ENCODE measurements at places on chromosomes 1 and 21. TPM values are rescaled to one million over a fixed set of nuclear protein-coding genes. Genes with fewer than 3 reads are reported as not detected.

- H3K4me1 ChIP-seq, result no peaks in the 10 kb centered on the region
- H3K27ac ChIP-seq, result no peak overlapping the region
- no peak for DNase-seq
- H3K27me3 ChIP-seq, result no peaks in the 10 kb centered on the region
Observed at GRCh38 chr1:119673171-119673940, 25.3 kb upstream of the ZNF697 start.

DNA sequence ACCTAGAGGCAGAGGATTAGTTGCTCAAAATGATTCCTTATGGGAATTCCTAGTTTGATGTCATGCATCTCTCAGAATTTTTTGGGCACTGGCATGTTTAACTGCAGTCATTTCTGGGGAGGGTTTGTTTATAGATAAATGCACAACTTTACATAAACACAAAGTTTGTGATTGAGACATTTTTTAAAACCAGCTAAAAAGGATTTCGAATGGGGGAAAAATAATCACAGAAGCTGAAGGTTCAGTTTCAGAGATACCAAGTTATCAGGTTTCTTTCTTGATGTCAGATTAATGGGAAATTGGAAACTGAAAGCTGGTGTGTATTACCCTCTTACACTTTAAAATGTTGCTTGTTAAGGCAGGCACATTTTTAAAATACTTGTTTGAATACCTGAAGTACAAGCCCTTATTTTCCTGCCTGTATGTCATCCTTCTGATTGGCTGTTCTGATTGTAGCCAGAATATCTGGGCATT is 72.1 kb downstream of the DISP1 start:
- DNase-seq, result no peak
- H3K4me3 ChIP-seq, result no peak overlapping the region
- no peaks in the 10 kb centered on the region for H3K27me3 ChIP-seq
- no peaks in the 10 kb centered on the region for H3K4me1 ChIP-seq

GRCh38 chr1:6528492-6528891 is 25.8 kb downstream of the NOL9 start:
- no peak overlapping the region for H3K27ac ChIP-seq
- H3K27me3 ChIP-seq, result no peaks in the 10 kb centered on the region
- no peaks in the 10 kb centered on the region for H3K4me1 ChIP-seq

- no peaks in the 10 kb centered on the region for H3K4me1 ChIP-seq
- no peaks in the 10 kb centered on the region for H3K27me3 ChIP-seq
- H3K27ac ChIP-seq, result no peak overlapping the region
- H3K36me3 ChIP-seq, result peaks cover 8% of the 10 kb centered on the region
- H3K4me3 ChIP-seq, result no peak overlapping the region
Observed at GRCh38 chr1:233238884-233239431, 56.6 kb downstream of the PCNX2 start.

DNA sequence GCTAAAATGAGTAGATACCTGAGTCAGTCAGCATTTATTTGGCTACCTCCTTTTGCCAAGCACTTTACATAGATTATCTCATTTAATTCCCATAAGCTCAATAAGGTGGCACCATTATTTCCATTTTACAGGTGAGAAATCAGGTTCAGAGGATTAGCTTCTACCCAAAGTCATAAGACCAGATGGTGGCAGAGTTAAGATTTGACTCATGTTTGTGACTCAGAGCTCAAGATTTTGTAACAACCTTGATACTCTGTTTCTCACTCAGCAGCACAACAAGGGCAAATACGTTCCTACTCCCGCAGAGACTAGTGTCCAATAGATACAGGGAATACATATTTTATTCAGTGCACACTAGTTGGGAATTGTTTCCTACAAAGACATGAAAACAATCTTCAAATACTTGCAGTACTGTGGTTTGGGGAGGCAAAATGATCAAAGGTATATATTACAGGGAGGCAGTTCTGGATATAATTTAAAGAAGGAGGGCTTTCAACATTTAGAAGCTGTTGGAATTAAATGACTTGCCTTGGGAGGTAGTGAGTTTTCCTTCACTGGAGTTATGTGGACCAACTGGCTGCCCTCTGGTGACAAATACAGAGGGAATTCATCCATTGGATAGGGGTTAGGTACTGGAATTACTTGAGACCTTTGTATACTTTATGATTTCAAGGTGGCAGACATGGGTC is 3.6 kb downstream of the LEPR start:
- no peak overlapping the region for H3K27ac ChIP-seq
- H3K36me3 ChIP-seq, result peaks cover 28% of the 10 kb centered on the region
- no peak for DNase-seq
- H3K27me3 ChIP-seq, result no peaks in the 10 kb centered on the region
- no peak overlapping the region for H3K4me3 ChIP-seq

- no peaks in the 10 kb centered on the region for H3K27me3 ChIP-seq
- no peak overlapping the region for H3K27ac ChIP-seq
- H3K4me3 ChIP-seq, result peak overlapping the region; percentile 57
- H3K36me3 ChIP-seq, result no peaks in the 10 kb centered on the region
- peaks cover 8% of the 10 kb centered on the region for H3K4me1 ChIP-seq
Observed at GRCh38 chr1:24186711-24186992, 437 bp downstream of the IFNLR1 start.

GRCh38 chr1:229792012-229792975 is 166.2 kb downstream of the URB2 start:
- H3K27ac ChIP-seq, result no peak overlapping the region
- H3K4me3 ChIP-seq, result no peak overlapping the region
- no peaks in the 10 kb centered on the region for H3K4me1 ChIP-seq
- no peaks in the 10 kb centered on the region for H3K36me3 ChIP-seq

DNA sequence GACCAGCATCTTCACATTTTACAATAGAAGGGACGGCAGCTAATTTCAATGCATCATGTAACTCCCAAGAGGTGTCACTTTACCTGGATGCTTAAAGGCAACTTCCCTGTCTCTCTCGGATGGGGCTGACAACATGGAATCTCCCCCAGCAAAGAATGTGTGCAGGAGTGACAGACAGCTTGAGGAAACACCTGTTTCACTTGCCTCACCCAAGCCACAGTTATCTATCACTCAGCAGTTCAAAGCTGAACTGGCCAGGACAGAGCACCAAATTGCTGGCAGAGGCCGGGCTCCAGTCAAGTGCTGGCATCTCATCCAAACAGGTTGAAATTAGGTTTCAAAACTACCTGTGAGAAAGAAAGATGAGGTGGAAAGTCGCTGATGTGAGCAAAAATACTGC is 538.0 kb upstream of the PLXNA2 start:
- no peaks in the 10 kb centered on the region for H3K4me1 ChIP-seq
- H3K36me3 ChIP-seq, result no peaks in the 10 kb centered on the region
- H3K27ac ChIP-seq, result no peak overlapping the region
- no peak for DNase-seq

DNA sequence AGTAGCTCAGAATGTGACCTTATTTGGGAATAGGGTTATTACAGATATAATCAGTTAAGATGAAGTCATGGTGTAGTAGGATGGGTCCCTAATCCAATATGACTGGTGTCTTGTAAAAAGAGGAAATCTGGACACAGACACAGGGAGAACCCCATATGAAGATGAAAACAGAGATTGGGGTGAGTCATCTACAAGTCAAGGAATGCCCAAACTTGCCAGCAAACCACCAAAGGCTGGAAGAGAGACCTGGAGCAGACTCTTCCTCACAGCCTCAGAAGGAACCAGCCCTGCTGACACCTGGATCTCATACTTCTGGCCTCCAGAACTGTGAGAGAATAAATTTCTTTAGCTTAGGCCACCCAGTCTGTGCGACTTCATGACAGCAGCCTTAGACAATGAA is 29.9 kb downstream of the KRTAP19-8 start:
- H3K36me3 ChIP-seq, result no peaks in the 10 kb centered on the region
- no peak overlapping the region for H3K4me3 ChIP-seq
- no peak overlapping the region for H3K27ac ChIP-seq

DNA sequence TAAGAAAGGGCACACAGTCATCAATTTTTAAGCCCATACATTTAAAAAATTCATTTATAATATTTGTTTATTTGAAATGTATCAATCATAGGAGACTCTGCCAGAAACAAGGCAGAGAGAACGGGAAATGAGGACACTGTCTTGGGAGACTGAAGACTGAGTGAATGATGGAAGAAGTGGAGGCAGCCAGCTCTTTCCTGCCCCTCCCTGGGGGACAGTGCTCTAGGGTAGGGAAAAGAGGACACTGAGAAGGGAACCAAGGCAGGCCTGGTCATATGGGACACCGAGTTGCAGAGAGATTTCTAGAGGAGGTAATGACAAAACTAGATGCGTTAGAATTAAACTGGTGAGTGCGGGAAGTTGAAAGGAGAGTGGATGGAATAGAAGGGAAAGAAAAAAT is 31.6 kb downstream of the EEIG2 start:
- DNase-seq, result no peak
- H3K27me3 ChIP-seq, result no peaks in the 10 kb centered on the region
- H3K36me3 ChIP-seq, result no peaks in the 10 kb centered on the region
- no peak overlapping the region for H3K4me3 ChIP-seq

DNA sequence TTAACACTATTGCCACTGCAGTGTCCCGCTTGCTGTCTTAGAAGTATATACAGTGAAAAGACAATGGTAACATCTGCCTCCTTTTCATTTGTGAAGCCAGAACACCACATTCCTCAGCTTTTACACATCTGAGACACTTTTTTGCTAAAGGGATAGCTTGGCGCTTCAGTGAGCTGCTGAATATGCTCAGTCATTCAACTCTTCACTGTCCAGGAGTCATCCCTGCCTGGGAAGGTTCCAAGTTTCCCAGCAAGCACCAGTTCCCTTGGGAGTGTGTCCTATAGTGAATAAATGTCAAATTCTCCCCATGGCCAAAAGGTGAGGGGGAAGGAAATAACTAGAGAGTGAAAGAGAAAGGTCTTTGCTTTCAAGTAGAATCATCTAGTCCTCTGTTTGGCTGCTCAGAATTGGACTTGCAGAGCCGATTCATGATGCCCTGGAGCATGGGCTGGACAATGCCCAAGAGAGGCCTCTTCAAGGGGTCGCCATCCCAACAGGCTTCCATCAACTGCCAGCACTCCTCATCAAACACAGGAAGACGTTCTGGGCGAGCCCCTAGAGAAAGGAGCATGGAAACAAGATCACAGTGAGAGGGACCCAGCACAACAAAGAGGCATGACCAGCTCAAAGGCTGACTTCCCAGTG is 25.5 kb upstream of the RBBP5 start:
- no peaks in the 10 kb centered on the region for H3K27me3 ChIP-seq
- H3K36me3 ChIP-seq, result peaks cover 14% of the 10 kb centered on the region
- peaks cover 4% of the 10 kb centered on the region for H3K4me1 ChIP-seq
- H3K27ac ChIP-seq, result no peak overlapping the region
- DNase-seq, result no peak

- DNase-seq, result no peak
- H3K27ac ChIP-seq, result no peak overlapping the region
- no peak overlapping the region for H3K4me3 ChIP-seq
- H3K36me3 ChIP-seq, result no peaks in the 10 kb centered on the region
- no peaks in the 10 kb centered on the region for H3K27me3 ChIP-seq
Observed at GRCh38 chr21:29887313-29888009, 52.3 kb downstream of the GRIK1 start.

- DNase-seq, result no peak
- H3K4me1 ChIP-seq, result no peaks in the 10 kb centered on the region
- H3K27me3 ChIP-seq, result no peaks in the 10 kb centered on the region
- no peak overlapping the region for H3K4me3 ChIP-seq
- no peak overlapping the region for H3K27ac ChIP-seq
- H3K36me3 ChIP-seq, result no peaks in the 10 kb centered on the region
Observed at GRCh38 chr1:159843459-159843858, 16.8 kb downstream of the SLAMF8 start.

DNA sequence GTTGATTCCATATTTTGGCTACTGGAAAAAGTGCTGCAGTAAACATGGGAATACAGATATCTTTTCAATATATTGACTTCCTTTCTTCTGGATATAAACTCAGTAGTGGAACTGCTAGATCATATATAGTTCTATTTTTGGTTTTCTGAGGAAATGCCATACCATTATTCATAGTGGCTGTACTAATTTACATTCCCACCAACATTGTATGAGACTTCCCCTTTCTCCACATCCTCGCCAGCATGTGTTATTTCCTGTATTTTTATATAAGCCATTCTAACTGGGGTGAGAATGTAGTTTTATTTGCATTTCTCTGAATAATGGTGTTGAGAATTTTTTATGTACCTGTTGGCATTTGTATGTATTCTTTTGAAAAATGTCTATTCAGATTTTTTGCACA is 385.2 kb downstream of the NUF2 start:
- DNase-seq, result no peak
- no peaks in the 10 kb centered on the region for H3K4me1 ChIP-seq
- no peaks in the 10 kb centered on the region for H3K27me3 ChIP-seq
- no peak overlapping the region for H3K27ac ChIP-seq

- H3K36me3 ChIP-seq, result no peaks in the 10 kb centered on the region
- no peak overlapping the region for H3K4me3 ChIP-seq
- DNase-seq, result no peak
- no peak overlapping the region for H3K27ac ChIP-seq
Observed at GRCh38 chr1:167650269-167651160, 20.5 kb downstream of the RCSD1 start.

DNA sequence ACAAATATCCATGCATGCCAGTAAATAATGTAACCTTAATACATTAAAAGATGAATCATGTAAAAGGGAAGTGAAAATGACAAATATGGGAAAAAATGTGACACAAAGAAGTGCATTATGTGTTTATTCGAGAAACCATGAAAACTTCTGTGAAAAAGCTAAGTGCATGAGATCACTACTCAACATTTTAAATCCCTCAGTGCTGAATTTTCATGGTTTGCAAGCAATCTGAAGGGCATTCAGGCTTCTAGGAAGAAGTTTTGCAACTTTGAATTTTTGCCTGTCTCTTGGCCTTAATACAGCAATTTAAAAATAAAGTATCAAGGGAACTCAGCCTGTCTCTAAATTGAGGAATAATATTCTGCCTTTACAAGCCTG is 78.2 kb downstream of the MAP3K7CL start:
- H3K4me3 ChIP-seq, result no peak overlapping the region
- no peaks in the 10 kb centered on the region for H3K36me3 ChIP-seq
- no peaks in the 10 kb centered on the region for H3K27me3 ChIP-seq
- H3K4me1 ChIP-seq, result no peaks in the 10 kb centered on the region
- no peak for DNase-seq
- peak overlapping the region; percentile 31 for H3K27ac ChIP-seq

DNA sequence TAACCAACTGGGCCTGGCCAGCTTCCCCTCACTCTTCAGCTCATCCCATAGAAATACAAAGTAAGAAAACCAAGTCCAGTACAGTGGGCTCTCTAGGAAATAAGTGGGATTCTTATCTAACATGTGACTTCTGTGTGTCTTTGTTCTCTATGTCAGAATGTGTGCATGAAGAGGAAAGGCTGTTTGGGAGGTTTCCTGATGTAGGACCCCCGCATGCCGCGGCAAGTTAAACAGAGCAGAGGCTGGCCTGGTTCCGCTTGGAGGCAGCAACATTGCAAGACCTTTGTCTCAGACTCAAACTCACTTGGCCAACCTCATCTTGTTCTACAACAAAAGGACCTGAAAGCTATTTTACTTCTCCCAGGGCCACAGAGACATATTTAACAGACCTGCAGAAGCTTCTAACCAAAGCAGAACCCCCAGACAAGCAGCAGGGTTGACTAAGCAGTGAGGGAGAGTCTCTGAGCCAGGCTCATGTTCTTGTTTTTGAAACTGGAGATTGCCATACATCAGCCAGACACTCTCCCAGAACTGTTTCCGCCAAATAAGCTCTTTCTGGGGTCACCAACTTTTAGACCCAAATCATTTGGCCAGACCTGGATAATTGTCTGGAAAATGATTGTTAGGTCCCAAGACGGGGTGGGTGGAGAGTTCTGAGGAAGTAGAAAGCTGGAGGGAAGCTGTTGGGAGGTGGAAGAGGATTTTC is 6.2 kb downstream of the MTARC2 start:
- H3K4me1 ChIP-seq, result peaks cover 16% of the 10 kb centered on the region
- H3K27me3 ChIP-seq, result no peaks in the 10 kb centered on the region
- no peak overlapping the region for H3K27ac ChIP-seq
- peak; percentile 53 for DNase-seq

SLC22A15 gene
- 5.6 TPM for total RNA-seq

TAS1R1 gene
- not detected for total RNA-seq

GSTM2 gene
- total RNA-seq, result 20.3 TPM

MAP1LC3C gene
- total RNA-seq, result not detected

WDR4 gene
- 51.9 TPM for total RNA-seq

UBIAD1 gene
- total RNA-seq, result 53.0 TPM

ZMYND12 gene
- total RNA-seq, result not detected
